Hypothalamus (tissue), 51 donors: ENCODE measurements at places on chromosomes 7 and 10.

DNA sequence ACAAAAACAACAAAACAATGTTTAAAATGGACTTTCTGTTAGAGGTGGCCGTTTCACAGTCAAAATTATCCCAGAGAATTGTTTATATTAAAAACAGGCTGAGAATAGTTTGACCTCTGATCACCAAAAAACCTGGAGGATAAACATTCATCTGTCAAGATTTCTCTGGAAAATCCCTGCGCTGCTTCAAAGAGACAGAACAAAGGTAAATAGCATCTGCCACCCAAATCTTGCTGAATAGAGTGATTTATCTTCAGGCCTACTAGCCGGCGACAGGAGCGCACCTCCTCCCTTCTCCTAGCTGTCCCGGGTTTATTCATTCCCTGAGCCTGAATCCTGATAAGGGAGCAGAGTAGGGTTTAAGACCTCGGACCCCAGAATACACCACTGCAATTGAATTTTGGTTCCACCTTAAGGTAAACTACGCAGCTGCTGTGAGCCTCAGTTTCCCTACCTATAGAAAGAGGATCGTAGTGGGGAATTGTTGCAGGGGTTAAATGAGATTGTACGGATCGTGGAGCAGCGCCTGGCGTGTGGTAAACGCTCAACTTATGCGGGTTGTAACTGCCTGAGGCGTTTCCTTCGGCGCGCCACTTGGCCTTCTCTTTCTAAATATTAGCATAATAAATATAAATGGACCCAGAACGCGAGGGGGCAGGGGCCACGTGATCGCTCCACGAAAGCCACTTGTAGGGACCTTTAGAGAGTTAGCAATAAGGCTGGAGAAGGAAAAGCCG, 498 bp upstream of the ST7 start:
- DNase-seq = peak; percentile 31

DNA sequence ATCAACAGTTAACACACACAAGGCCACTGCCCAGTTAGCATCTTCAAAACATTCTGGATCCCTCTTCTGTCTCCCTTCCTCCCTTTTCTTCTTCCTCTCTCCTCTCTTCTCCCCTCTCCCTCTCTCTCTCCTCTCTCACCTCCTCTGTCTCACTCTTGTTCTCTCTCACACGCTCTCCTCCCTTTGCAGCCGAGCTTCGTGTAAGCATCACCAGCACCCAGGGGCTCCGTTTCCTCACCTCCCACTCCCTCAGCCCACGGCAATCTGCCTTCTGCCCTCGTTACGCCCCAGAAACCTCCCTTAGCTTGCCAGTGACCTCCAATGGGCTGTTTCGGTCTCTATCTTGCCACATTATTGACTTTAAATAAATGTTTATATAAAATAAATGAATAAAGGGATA, 147.4 kb downstream of the TEX36 start:
- no peak for DNase-seq

DNA sequence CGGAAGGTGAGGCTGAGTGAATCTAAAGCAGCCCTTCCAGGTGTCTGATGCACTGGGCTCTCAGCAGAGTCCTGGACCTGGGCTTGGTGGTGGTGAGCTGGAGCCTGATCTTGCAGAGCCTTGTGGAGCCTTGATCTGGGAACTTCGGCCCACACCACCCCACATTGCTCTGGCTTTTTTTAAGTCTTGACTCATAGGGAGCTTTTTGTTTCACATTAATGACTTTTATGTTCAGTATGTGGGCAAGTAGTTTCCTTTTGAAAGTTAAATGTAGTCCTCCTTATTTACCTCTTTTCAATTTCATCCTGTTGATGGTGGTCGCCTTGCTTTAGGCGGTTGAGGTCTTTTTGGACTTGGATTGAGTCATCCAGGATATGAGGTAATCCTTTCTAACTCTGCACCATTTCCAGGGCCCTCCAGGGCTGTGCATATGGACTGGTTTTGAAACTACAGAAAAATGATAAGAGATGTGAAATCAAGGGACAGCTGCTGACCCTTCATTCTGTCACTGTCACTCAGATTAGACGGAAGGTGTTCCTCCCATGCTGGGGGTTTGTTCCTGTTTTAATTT, 2.9 kb upstream of the NRAP start:
- DNase-seq = no peak

DNA sequence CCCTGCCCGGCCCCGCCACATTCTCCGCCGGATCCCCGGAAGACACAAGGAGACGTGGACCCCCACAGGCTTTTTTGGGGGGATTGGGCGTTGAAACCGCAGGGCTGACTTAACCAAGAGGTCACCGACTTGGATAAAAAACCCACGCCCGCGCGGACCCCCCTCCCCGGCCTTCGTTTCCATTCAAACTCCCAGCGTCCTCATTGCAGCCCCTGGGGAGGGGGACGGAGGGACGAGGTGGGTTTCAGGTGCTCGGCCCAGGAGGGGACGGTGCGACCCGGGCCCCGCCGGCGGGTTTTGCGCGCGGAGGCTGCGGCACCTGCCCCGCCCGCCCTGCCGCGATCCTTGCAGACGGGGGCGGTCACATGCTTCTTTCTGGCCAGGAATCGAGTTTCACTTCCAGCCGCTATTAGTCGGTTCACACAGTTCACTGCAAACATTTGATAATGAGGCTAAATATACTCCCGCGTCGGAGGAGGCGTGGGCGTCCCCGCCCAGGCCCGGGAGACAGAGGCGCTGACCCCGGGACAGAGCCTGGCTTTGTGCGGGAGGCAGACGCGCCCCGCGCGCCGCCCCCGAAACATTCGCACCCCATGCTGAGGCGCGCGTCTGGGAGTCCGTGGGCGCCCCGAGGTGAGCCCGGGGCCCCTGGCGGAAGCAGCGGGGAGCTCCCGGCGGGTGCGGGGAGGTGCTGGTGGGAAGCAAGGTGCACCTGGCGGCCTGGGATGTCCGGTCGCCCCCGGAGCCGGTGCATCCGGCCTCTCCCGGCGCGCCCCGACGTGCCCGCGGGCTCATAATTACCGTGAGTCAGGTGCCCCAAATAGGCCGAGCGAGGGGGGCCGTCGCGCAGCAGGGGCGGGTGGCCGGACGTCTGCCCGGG, 2.7 kb upstream of the PDGFA start:
- no peak for DNase-seq

GRCh38 chr10:131211146-131211545, 100.4 kb downstream of the TCERG1L start:
- no peak for DNase-seq
